ENCODE measurements at places on chromosomes 11 and 22.

GRCh38 chr11:118628861-118629549 lies 21.6 kb downstream of the PHLDB1 start:
- no peak for DNase-seq

DNA sequence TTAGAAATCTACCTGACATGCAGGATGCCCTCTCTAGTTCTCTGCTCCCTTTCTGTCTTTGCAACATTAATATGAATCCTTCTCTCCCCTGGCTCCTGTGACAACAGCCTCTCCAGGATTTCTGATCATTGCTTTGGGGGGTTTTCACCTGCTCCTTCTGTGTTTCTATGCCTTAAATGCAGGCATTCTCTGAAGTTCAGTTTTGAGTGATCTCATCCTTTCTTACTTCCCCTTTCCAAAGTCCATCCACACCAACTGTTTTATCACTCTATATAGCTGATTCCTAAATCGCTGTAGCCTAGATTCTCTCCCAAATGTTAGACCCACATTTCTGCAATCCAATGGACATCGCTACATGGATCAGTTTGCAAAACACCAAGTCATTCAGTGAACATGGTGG lies 330.7 kb upstream of the NCAM1 start:
- no peak for DNase-seq

GRCh38 chr22:38286915-38287669 lies 14.3 kb upstream of the TMEM184B start:
- DNase-seq, result no peak

- no peak for DNase-seq
Measured at GRCh38 chr11:25612806-25613205, 719.1 kb upstream of the ANO3 start.

DNA sequence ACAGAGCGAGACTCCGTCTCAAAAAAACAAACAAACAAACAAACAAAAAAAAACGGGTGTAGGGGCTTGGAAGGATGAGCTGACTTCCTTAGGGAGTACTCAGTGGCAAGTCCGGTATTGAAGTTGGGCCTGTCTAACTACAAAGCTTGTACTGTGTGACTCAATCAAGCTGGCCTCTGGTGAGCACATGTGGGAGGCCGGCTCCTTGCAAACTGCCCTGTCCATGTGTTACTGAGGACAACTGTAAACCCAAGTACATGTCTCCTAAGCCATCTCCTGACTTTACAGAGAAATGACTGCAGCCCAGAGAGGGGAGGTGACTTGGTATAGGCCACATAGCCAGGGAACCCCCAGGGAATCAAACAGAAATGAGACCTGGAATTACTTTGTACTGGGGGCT lies 11.6 kb downstream of the RIBC2 start:
- no peak for DNase-seq

DNA sequence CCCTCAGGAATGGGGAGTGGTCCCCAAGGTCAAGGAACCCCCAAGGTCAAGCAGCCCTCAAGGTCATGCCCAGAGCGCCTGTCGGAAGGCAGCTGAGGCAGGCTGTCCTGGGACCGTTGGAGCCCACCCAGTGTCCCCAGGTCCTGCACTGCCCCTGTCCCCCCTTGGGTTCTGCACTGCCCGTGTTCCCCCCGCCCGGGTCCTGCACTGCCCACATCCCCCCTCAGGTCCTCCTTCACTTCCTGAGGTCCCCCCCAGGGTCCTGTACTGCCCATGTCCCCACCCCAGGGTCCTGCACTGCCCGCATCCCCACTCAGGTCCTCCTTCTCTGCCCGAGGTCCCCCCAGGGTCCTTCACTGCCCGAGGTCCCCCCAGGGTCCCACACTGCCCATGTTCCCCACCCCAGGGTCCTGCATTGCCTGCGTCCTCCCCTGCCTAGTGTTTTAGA lies 1073.0 kb downstream of the BRD1 start:
- DNase-seq, result peak; percentile 47

DNA sequence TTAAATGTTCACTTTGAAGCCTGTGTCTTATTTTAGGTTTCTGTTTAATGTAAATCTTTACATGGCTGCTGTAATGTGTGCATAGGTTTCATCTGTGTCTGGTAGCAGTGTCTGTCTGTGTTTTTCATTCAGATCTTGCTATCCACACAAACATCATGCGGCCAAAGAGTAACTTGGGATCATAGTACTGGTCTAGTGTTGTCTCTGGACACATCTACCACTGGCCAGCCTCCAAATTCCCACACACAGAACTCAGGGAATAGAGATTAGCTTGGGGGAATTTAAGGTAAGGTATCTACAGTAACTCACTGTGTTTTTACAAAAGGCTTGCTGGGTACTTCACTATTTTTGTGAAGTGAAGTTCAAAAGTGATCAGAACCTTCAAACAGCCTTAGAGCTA lies 32.1 kb upstream of the ZNF143 start:
- DNase-seq, result no peak

DNA sequence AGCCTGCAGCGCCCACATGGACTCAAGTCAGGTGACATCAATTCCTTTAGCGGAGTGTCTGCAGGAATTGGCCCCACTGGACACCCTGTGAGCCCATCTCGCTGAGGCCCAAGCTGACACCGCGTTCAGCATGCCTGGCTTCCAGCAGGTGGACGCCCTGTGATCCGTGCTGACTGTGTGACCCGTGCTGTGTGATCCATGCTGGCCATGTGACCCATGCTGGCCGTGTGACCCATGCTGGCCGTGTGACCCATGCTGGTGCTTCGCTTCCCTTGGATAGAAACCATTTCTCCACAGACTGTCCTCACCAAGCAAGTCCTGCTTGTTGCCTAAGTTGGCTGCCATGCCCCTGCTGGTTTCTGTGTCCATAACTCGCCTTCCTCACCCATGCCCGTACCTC lies 392.1 kb downstream of the BRD1 start:
- DNase-seq, result no peak

DNA sequence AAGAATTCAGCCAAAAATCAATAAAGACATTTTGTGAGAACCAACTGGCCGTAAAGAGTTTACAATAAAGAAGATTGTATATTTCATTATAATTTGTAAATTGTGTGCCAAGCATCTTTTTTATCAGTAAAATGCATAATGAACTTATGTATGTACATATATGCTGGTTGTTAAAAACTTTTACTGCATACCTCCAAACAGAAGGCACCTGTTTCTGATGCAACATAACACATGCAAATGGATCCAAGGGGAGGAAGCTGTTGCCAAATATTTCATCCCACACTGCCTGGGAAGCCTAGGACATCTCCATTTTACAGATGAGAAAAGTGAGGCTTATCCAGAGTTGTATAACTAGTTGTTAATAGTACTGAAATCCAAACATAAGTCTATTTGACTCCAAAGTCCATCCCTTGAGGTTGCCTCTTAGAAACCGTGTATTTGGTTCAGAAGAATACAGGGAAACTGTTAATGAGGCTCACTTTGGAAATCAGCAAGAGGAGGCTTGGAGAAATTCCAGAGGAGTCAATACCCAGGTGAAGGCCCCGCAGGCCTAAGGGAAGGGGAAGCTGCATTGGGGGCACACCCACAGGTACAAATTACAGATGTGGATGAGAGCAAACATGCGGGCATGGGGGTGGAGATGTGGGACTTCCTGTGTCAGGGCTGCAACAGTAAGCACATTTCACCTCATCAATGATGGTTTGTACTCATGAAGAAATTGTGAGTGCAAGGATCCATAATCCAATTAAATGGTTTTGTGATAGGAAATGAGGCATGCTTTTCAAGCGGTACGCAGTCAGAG lies 51.1 kb downstream of the RCN1 start:
- no peak for DNase-seq

GRCh38 chr22:41516462-41516861 lies 27.8 kb downstream of the POLR3H start:
- no peak for DNase-seq

- no peak for DNase-seq
Measured at GRCh38 chr11:9112075-9112474, 20.7 kb upstream of the SCUBE2 start.

GRCh38 chr22:17489101-17489500 lies 74.2 kb upstream of the SLC25A18 start:
- no peak for DNase-seq

DNA sequence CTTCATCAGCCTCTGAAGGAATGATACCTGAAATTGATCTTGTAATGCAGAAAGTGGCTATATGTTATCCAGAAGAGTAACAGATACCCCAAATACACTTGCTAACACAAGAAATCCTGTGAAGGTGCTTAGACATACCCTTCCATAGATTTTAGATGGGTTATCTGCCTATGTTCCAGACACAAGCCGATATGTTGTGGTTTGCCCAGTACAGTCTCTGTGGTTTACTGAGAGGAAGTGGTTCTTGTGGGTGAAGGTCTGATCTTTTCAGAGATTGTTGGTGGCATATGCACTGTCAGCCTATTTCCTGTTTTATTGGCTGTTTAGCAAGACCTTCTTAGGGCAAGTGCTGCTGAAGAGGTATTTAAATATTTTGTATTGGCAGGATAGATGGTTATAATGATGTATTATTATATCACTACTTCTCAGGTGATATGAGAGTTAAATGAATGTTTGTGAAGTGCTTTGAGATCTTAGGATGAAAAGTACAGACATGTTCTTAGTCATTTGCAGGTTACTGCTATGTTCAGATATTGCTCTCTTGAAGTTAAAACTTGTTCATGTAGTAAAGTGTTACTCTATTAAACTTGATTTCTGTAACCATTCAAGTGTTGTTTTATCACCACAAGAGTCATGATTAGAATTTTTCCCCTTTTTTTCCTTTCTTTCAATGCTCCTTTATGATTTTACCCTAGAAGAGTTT lies 8.2 kb downstream of the ARHGEF12 start:
- DNase-seq, result no peak

DNA sequence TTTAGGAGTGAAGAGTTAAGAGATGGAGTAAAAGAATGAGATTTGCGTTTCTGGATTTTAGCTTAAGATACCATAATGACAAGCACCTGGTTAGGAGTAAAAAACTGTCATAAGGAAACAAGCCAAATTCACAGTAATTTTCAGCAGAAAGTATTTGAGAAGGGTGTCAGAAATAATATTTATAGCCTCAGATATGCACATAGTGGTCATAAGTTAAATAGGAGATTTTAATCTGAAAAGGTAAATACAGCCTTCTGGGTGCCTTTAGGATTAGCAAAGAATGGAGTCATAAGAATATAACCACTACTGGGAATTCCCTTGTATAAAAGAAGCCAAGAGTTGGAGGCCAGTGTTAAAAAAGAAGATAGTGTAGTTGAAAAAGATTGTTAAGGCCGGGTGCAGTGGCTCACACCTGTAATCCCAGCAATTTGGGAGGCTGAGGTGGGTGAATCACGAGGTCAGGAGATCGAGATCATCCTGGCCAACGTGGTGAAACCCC lies 160.1 kb downstream of the SWAP70 start:
- no peak for DNase-seq

GRCh38 chr22:38187413-38188212 lies 6.0 kb upstream of the PLA2G6 start:
- DNase-seq, result no peak

GRCh38 chr22:24502034-24502433 lies 6.9 kb downstream of the UPB1 start:
- DNase-seq, result no peak

DNA sequence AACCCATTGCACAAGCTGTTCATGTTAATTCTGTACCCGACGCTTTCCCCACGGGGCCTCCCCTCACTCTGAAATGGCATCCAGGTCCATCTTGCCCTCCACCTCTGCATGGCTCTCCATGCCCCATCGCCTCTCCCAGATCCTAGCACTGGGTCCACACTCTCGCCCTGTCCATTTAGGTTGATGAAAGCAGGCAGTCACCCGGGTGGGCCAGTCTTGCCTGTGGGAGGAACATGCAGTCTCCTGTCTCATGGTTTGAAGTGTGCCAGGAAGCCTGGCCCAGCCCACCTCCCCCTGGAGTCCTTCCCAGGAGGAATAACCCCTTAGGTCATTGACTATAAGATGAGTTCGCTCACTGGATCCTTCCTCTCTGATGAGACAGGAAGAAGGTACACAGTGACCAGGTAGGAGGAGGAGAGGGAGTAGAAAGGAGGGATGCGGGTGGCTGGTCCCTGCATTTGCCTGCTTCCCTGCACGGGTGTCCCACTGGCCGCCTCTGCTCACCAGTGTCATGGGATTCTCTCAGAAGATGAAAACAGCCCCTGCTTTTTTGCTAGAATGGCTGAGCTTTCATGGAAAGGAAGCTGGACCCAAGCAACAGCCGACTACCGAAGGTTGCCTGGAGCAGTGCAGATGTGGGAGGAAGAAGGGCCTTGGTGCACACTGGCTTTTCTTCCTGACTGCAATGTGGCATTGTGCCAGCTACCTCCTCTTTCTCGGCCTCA lies 6.8 kb downstream of the TMEM121B start:
- DNase-seq, result peak; percentile 19
